ENCODE measurements at places on chromosomes 13 and 19.

DNA sequence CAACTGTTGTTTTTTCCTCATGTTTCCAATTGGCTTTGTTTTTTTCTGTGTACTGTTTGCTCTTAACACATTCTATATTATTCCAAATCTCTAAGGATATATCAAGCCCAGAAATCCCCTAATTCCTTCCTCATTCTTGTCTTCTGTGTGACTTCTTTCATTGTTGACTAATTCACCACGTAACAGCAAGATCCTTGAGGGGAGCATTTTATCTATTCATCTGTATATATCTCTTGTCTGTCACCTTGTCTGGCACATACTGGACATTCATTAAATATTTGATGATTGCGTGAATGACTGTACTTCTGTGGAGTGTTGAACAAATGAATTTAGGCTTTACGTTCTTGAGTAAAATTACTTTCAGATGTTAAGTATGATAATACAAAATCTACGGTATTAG, 44.8 kb upstream of the OLFM4 start:
- no peak for DNase-seq

- no peak for DNase-seq
Measured at GRCh38 chr19:45156011-45156630, 4.7 kb downstream of the NKPD1 start.

DNA sequence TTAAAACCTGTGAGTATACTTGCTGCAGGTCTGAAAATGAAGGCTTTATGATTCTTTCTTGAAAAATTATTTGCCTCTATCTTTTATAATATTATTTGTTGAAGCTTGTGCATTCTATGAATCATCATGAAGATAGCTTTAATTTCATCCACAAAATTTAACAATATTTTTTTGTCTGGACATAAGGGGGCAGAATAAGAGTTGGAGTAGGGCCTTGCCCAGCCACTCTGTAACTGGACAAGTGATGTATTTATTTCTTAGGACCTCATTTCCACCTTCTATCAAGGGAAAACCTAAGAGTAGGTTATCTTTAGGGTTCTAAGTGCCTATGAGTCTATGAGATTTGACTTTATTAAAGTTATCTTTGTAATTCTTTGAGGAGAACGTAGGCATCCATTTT, 49.9 kb downstream of the N4BP2L1 start:
- no peak for DNase-seq

GRCh38 chr19:41998246-41999020, 4.4 kb upstream of the ATP1A3 start:
- no peak for DNase-seq

DNA sequence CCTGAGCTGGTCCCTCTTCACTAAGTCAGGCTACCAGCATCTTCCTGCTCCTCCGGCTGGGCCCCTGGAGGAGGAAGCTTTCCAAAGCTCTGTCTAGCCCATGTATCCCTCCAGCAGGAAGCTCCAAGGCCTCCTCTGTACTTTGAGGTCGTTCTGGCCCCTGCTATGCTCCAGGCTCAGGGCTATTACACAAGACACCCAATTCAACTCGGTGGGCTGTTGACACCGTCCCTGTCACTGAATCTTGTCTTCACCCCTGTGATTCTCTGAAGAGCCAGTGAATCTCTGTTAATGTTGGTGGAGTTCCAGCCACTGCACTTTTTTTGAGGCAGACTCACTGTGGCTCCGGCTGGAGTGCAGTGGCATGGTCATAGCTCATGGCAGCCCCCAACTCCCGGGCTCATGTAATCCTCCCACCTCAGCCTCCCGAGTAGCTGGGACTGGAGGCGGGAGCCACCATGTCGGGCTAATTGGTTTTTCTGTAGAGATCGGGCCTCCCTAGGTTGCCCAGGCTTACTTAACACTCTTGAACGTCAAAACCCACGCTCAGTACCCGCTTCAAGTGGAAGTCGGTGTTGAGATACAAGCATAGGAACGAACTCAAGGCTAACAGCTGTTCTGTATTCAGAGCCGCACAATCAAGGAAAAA, 512 bp upstream of the REX1BD start:
- DNase-seq = no peak

GRCh38 chr19:36257520-36257876, 42.6 kb downstream of the ZNF146 start:
- no peak for DNase-seq

DNA sequence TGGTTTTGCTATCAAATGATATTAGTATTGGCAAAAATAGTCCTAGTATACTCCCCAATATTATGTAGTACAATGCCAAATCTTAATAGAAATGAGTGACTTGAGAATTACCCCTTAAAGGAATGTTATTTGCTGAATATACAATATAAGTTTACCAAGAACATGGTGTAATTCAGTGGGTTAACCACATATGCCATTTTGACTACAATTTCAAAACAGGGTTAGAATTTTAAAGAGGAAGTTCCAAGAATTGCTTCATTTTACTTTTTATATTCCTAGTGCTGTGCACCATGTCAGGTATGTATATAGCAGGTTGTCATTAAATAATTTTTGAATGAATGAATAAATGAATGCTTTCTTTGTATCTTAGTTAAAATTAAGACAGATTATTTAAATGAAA, 66.3 kb downstream of the LMO7 start:
- DNase-seq = no peak

DNA sequence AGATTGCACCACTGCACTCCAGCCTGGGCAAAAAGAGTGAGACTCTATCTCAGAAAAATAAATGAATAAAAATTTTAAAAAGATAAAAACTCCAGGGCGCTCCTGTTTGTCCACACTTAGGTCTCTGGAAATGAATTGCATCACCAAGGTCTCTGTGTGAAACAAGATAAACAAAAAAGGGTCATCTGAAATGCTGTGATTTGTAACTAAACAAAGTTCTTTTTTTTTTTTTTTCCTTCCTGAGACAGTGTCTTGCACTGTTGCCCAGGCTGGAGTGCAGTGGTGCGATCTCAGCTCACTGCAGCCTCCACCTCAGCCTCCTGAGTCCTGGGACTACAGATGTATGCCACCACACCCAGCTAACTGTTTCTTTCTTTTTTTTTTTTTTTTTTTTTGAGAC, 11.5 kb downstream of the FZR1 start:
- DNase-seq = no peak

- DNase-seq = peak; percentile 29
Measured at GRCh38 chr19:57099199-57099661, 20.6 kb upstream of the USP29 start.

- no peak for DNase-seq
Measured at GRCh38 chr13:33168321-33168960, 117.1 kb downstream of the STARD13 start.

GRCh38 chr13:99237981-99238662, 20.1 kb downstream of the GPR18 start:
- DNase-seq = no peak

DNA sequence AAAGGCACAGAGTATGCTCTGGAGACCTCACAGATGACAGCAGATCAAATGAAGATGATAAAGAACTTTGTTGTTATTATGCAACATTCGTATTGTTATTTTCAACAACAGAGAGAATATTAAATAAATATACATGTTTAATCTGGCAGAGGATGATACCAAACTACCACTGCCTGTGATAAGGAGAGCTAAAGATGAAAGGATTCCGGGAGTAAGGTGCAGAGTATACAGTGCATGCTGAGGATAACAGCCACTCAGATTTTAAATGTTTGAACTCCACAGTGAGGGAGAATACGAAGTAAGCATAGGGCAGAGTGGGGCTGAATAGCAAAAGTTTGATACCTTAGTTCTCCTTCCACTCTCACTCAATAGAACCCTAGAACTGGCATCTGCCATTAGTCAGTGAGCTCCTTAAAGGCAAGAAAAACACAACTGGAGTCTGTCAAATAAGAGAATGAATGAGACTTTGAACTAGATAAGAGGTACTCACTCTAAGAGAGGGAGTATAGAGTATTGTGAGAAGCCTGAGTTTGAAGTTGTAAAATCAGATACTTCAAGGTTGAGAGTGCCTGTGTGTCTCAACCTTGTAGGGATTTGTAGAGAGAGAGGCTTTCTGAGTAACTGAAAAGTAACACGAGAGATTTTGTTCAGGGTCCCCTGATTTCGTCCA, 78.5 kb downstream of the STARD13 start:
- DNase-seq = no peak

- no peak for DNase-seq
Measured at GRCh38 chr13:91078093-91078679, 269.3 kb upstream of the MIR17HG start.

DNA sequence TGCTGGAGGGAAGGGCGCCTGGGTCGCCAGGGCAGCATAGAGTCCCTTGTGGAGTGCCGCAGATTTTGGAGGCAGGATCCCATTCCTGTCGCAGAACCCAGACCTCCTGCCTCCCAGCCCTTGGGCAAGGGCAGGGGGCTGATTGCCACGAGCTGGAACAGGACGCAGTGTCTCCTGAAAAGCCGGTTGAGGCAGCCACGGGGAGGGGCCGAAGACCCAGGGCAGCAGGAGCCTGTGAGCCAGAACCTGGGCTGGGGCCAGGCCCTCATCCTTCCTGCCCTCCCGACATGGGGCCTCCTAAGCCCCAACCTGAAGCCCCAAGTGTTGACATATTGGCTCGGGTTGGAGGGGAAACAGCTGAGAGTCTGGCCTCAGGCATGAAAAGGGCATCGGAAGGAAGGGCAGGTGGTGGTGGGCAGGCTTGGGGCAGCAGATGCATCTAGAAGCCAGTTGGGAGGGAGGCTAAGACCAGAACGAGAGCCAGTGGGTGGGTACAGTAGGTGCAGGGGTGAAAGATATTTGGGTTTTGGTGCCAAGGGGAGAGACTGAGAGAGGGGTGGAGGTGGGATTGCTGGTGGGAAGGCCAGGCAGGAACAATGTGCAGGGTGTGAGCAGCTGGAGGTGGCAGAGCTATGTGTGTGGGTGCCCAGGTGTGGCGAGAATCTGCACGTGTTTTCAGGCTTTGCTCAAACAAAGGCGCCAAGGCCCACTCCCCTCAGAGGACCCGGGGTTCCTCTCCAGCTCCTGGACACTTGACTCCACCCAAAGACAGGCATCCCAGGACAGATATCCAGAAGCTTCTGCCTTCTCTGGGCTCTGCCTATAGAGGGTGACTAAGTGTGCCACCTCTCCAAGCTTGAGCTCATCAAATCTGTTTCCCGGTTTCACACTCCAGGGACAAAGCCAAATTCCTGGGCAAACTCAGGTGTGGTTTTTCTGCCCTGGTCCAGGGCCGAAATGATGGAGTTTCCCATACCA, 1.4 kb upstream of the SBSN start:
- no peak for DNase-seq

- DNase-seq = no peak
Measured at GRCh38 chr13:94673851-94674250, 38.5 kb downstream of the SOX21 start.
